ENCODE measurements at places on chromosomes 11 and 22. TPM values are rescaled to one million over a fixed set of nuclear protein-coding genes. Genes with fewer than 3 reads are reported as not detected.
A peak's percentile ranks its signal among the peaks of the same experiment; 100 is the strongest.

- no peak for ATAC-seq
Observed at GRCh38 chr22:26553056-26553752, 36.7 kb downstream of the TPST2 start.

CACNA1I gene
- total RNA-seq: 0.07 TPM

PHOX2A gene
- total RNA-seq: 3.2 TPM

STIM1 gene
- 64.9 TPM for total RNA-seq

GRCh38 chr22:37457093-37457893, 28.9 kb downstream of the MFNG start:
- ATAC-seq: no peak

DNA sequence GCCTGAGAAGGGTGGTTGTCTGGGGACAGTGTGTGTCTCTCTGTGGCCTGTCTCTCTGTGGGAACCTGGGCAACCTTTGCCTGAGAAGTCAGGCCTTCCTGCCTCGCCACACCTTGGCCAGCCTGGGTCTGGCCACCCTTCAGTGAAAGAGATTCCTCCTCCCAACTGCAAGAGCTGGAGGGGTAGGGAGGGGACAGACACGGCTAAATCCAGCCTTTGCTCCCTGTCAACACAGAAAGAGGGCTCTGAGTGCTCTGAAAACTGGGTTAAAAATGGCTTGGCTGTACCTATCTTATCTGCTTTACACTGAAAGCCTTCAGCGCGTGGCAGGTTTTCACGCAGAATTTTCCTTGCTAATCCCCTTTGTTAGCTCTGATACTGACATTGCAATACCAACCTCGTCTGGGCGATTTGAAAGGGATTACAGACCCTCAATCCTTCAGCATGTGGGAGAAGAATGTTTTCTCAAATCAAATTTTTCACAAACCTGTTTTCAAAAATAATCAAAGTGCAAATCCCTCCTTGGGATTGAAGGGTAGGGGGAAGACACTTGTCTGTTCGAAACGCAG, 163.7 kb downstream of the DSCAML1 start:
- no peak for ATAC-seq

GRCh38 chr11:119447664-119448242, 24.8 kb upstream of the THY1 start:
- no peak for ATAC-seq

- ATAC-seq: no peak
Observed at GRCh38 chr22:45742866-45743450, 71.3 kb downstream of the ATXN10 start.

P2RY6 gene
- 2.8 TPM for total RNA-seq

GRCh38 chr11:60347084-60347797, 20.2 kb downstream of the MS4A6E start:
- ATAC-seq: no peak

GRCh38 chr11:67301313-67301921, 1.9 kb upstream of the SSH3 start:
- no peak for ATAC-seq

DNA sequence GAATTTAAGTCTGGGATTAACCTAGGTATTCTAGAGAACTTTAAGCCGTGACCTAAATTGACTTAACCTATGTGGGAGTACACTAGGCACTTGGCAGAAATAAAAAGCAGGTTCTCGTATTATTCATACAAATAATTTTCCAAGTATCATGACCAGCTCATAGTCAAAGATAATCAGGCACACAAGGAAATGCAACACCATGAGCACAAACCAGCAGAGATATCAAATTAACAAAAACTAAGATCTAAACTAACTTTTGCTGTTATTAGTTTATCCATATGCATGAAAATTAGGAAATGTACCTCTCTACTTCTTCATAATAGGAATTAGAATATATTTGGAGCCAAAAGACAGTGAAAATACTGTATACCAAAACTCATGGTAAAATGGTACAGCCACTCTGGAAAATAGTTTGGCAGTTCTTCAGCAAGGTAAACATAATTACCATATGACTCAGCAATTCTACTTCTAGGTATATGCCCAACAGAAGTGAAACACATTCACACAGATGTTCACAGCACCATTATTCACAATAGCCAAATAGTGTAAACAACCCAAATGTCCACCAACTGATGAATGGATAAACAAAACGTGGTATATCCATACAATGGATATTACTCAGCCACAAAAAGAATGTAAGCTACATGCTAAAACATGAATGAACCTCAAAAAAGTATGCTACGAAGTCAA, 154.1 kb downstream of the ENTHD1 start:
- no peak for ATAC-seq

- peak; percentile 58 for ATAC-seq
Observed at GRCh38 chr11:127733552-127733951, 733.0 kb upstream of the KIRREL3 start.

DNA sequence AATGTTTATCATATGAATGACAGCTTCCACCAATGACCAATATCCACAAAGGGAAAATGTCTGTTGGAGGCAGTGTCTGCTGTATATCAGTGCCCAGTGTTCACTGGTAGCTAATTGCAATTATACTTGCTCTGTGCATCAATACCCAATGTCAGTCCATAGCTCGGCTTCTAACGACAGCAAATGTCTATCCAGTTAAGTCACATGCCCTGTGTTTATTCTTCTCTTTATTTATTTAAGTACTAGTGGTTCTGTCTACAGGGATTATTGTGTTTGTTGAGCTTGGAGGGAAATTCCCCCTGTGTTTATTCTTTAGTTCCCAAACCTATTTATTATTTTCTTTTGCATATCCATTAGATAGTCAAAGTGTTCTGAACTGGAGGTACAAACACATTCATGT, 18.6 kb downstream of the TSKU start:
- no peak for ATAC-seq

TNNT3 gene
- 1.7 TPM for total RNA-seq

OR10W1 gene
- total RNA-seq: not detected

- no peak for ATAC-seq
Observed at GRCh38 chr22:45565973-45566372, 63.3 kb downstream of the FBLN1 start.

- ATAC-seq: peak; percentile 93
Observed at GRCh38 chr22:37887584-37888378, 18.3 kb upstream of the MICALL1 start.

DNA sequence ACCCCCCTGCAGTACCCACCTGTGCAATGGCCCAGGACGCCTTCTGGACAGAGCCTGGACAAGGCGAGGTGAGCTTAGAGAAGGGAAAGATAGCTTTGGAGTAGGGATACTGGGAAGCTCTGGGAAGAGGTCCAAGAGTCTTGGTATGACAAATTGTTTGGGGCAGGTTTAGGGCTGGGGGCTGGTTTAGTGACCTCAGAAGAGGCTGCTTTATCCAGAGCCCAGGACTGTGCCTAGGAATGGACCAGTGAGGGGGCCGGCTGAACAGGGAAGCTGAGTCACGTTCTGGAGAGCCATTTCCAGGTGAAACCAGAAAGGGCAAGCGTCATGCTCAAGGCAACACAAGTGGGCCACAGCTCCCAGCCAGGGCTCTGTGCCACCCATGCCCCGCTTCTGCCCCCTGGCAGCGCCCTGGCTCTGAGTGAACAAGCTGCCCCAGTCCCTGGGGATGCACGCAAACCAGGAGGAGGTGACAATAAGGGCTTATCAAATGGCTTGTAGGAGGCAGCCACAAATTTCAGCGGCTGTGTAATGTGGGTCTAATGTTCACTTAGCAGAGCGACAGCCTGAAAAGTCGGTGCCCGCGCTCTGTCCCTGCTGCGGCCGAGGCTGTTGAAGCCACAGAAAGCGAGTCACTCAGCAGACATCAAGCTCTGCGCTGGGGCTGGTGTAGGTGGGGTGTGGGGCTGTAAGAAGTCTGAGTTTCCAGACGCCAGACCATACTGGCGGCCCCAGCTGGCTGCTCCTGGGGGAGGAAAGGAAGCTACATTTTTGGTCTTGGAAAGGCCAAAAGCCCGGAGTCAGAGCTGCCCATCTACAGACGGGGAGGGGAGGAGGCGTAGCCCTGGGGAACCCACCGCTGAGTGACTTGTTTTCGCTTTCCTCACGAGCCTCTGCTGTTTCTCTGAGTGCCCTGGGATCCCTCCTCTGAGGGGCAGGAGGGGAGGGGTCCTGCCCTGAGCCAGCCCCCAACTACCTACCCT, 18.3 kb upstream of the SYT7 start:
- ATAC-seq: peak; percentile 40

GRCh38 chr22:38924347-38924952, 33.0 kb upstream of the APOBEC3A start:
- ATAC-seq: peak; percentile 67

DNA sequence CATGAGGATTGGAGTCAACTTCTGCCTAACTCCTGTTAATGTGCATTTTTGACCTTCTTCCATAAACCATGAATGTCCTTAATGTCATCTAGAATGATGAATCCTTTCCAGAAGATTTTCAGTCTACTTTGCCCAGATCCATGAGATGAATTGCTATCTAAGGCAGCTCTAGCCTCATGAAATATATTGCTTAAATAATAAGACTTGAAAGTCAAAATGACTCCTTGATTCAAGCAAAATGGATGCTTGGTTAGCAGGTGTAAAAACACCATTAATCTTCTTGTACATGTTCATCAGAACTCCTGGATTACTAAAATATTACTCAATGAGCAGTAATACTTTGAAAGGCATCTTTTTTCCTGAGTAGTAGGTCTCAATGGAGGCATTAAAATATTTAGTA, 238.5 kb upstream of the ZC3H12C start:
- no peak for ATAC-seq

CD3G gene
- total RNA-seq: 0.46 TPM

DNA sequence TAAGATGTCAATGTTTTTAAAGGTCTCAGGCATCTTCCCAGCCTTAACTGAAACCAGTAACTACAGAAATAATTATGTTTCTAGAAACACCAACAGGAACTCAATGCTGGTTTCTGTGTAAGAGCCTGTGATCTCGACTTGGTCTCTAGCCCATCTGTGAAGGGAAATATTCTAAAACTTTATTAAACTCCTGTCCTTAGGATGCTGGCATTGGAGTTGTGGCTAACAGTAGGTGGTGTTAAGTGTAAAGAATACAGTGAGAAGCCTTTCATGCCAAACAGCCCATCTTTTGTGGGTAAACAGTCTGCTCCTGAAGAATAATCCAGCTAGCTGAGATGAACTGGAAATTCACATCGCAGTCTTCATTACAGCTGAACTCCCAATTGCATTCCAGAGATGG, 133.2 kb downstream of the ADAMTS15 start:
- no peak for ATAC-seq

OR5A1 gene
- total RNA-seq: not detected

EIF1AD gene
- total RNA-seq: 30.3 TPM

GRCh38 chr11:119641983-119642745, 86.8 kb downstream of the NECTIN1 start:
- ATAC-seq: no peak

Measured in gastroesophageal sphincter (tissue), 4 donors.